ENCODE measurements at places on chromosomes 5 and 9. TPM values are rescaled to one million over a fixed set of nuclear protein-coding genes. Genes with fewer than 3 reads are reported as not detected.

DNA sequence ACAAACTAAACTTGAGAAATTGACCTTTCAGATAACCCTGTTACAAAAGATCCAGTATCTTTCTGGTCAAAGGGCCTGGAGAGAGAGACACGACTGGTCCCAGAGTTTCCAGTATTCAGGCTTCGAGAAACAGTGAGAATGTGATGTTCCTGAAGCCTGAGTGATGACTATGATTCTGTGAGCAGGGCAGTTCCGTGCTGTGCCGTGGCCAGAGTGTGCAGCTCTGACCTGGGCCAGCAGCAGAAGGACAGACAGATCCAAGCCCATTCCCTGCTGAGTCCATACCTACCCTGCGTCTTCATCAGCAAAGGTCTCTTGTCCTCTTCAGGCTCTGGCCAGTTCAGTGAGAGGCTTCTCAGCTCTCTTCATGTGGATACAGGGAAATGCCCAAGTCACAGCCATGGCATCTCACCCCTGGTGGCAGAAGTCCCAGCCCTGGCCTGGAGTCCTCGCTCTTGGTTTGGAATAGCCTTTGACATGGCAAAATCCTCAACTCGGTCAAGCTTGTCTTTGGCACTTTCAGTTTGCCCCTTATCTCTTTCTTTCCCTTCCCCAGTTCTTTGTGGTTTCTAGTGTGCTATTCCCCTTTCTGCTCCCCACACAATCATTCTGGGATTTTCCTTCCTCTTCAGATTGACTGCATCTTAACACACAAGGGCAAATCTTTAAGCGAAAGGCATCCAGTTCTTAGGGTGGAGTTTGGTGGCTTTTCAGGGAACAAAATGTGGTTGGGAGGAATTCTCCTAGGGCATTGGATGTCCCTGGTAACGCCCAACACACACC, 107.7 kb downstream of the LIFR start:
- H3K36me3 ChIP-seq: no peaks in the 10 kb centered on the region
- no peaks in the 10 kb centered on the region for H3K4me1 ChIP-seq
- H3K27me3 ChIP-seq: no peaks in the 10 kb centered on the region
- no peak for DNase-seq
- H3K4me3 ChIP-seq: no peak overlapping the region

- H3K27ac ChIP-seq: no peak overlapping the region
- H3K4me1 ChIP-seq: no peaks in the 10 kb centered on the region
- no peak for DNase-seq
Observed at GRCh38 chr5:94908889-94909480, 290.5 kb downstream of the SLF1 start.

- no peak for DNase-seq
- H3K27me3 ChIP-seq: no peaks in the 10 kb centered on the region
- no peak overlapping the region for H3K27ac ChIP-seq
- H3K4me1 ChIP-seq: no peaks in the 10 kb centered on the region
Observed at GRCh38 chr9:128169492-128169891, 9.4 kb downstream of the BBLN start.

DNA sequence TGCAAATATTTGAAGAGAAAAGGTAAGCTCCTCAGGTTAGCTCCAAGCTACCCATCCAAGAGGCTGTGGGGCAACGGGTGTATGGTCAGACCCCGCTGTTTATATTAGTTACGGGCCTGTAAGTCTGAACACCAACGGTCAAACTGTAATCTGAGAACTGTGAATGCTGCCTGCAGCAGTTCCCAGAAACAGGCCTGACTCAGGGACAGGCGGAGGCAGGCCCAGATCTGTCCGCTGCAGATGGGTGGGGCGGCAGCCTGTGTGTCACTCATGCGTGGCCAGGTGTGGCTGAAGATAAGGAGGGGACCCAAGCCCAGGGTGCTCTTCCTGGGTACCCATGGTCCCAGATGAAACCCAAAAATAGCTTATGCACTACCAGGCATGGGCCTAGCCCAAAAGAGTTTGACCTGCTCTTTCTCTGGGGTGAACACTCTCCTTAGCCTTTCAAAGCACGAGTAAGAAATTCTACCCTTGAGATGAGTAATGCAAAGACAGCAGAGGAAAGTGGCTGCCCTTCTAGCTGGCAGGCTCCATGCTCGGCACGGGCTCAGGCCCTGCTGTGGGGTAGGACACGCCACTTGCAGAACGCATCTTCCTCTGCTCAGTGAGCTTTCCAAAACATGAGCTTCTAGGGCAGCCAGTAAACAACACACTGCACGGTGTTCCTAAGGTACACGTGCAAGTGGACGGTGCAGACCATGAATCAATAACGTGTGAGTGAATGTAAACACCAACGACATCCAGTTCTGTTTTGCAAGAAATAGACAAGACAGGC, 9.1 kb downstream of the UBAC1 start:
- DNase-seq: peak; percentile 35
- H3K4me3 ChIP-seq: no peak overlapping the region
- no peak overlapping the region for H3K27ac ChIP-seq
- H3K36me3 ChIP-seq: peaks cover 54% of the 10 kb centered on the region

GRCh38 chr9:97788763-97789663, 64.0 kb upstream of the FOXE1 start:
- H3K4me1 ChIP-seq: no peaks in the 10 kb centered on the region
- no peaks in the 10 kb centered on the region for H3K36me3 ChIP-seq
- DNase-seq: peak; percentile 25
- no peaks in the 10 kb centered on the region for H3K27me3 ChIP-seq
- no peak overlapping the region for H3K27ac ChIP-seq

- no peaks in the 10 kb centered on the region for H3K27me3 ChIP-seq
- H3K36me3 ChIP-seq: no peaks in the 10 kb centered on the region
- no peak overlapping the region for H3K27ac ChIP-seq
- no peak for DNase-seq
Observed at GRCh38 chr9:93001031-93001430, 53.7 kb downstream of the FGD3 start.

DNA sequence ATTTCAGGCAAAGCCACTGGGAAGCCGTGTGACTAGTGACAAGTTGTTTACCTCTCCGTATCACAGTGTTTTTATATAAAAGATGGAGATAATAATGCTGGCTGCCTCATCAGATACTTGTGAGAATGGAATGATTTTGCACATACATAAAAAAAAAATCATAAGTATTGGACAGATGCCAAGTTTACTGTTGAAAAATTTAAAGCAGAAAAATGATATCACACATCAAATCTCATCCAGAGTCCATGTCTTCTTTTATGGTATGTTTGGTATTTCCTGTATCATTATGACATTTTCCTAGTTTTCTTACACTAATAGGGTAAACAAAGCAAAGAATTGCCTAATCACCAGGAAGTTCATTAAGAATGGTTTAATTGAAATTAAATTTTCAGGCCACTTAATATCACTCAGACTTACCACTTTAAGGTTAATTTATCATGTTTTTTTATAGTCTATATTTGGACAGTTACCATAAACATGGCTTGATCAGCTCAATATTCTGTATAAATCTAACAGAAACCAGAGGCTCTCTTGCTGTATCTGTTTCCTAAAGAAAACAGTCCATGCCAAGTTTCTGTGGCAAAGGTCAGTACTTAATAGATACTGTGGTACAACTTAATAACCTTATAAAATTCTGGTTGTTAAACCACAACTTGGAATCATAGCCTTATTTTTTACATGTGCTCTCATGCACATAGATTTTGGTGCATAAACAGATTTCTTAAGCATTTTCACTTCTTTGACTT, 656.5 kb upstream of the RIOK2 start:
- H3K4me3 ChIP-seq: no peak overlapping the region
- H3K4me1 ChIP-seq: peaks cover 11% of the 10 kb centered on the region
- no peak overlapping the region for H3K27ac ChIP-seq
- H3K36me3 ChIP-seq: no peaks in the 10 kb centered on the region
- peak; percentile 19 for DNase-seq

DNA sequence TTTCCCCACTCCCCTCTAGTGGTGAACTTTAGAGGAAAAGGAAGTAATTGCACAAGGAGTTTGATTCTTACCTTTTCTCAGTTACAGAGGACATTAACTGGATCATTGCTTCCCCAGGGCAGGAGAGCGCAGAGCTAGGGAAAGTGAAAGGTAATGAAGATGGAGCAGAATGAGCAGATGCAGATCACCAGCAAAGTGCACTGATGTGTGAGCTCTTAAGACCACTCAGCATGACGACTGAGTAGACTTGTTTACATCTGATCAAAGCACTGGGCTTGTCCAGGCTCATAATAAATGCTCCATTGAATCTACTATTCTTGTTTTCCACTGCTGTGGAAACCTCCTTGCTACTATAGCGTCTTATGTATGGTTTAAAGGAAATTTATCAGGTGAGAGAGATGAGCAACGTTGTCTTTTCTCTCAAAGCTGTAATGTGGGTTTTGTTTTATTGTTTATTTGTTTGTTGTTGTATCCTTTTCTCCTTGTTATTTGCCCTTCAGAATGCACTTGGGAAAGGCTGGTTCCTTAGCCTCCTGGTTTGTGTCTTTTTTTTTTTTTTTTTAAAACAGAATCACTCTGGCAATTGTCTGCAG, 25.3 kb downstream of the SLC22A5 start:
- peaks cover 18% of the 10 kb centered on the region for H3K36me3 ChIP-seq
- H3K4me3 ChIP-seq: no peak overlapping the region
- DNase-seq: no peak
- H3K4me1 ChIP-seq: peaks cover 14% of the 10 kb centered on the region
- H3K27me3 ChIP-seq: no peaks in the 10 kb centered on the region

- H3K4me3 ChIP-seq: no peak overlapping the region
- no peaks in the 10 kb centered on the region for H3K4me1 ChIP-seq
- no peak overlapping the region for H3K27ac ChIP-seq
- peak; percentile 69 for DNase-seq
Observed at GRCh38 chr5:90709323-90710155, 150.9 kb downstream of the ADGRV1 start.

DNA sequence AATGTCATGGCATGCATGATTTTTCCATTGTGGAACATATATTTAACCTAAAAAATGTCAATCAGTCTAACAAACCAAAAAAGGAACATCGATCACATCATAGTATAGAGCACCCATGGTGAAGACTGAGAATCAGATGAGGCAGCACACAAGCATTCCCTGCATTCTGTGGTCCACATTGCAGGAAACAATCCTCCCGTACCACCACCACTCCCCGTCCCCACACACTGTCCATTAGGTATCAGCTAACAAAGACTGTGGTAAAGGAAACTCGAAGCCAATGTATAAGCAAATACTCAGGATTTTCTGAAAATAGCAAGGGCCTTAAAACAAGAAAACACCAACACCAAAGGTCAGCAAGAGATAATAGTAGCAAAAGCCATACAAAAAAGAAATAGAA, 1104.4 kb upstream of the SEMA6A start:
- H3K4me1 ChIP-seq: no peaks in the 10 kb centered on the region
- H3K27ac ChIP-seq: no peak overlapping the region
- no peak for DNase-seq
- H3K27me3 ChIP-seq: no peaks in the 10 kb centered on the region

DNA sequence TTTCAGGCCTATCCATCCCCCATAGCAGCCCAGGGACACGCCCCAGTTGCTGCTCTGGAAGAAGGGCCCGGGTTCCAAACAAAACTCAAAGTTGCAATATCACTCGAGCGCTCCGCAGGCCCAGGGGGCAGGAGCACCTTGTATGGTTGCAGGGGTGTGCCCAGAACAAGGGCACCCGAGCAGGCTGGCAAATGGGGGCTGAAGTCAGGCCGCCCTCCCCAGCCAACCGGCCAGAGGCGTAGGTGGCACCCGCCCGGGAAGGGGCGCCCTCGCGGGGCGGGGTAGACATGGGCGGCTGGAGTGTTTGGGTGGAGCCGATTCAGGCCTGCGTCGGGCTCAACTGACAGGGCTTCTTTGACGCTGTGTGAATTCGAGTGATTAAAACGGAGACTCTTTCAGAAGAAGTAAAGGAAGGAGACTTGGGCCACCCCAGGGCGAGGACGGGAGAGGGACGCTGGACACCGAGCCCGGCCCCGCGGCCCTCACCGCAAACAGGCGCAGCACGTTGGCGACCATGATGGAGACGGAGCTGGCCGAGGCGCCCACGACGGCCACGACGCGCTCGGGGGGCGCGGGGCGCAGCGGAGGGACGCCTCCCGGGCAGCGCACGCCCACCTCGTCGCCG, 1.1 kb downstream of the GRM6 start:
- H3K4me1 ChIP-seq: no peaks in the 10 kb centered on the region
- H3K4me3 ChIP-seq: no peak overlapping the region
- DNase-seq: no peak

DNA sequence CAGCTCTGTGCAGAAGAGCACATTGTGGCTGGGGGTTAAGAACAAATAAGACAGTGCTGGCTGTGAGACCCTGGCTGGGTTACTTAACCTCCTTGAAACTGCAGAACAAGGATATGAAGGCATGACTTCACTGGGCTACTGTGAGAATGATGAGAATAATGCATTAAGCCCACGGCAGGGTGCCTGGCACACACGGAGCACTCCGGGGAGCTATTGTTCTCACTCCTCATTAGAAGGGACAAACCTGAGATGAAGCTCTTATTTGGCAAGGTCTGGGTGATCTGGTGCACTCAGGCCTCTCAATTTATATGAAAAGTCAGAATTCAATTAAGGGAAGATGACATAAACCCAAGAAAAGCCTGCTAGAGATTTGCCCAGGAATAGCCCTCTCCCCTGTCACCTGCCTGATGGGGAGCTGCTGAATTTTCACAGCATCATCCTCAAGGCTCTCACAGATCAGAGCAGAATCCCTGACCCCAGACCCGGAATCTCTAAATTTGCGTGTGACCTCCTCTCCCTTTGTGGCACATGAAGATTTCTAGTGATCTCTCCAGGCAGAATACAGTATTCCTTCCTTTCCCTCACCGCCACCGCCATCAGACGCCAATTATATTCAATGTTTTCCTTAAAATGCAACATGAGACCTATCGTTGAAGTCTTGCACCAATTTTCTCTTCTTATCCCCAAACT, 102.1 kb downstream of the COL23A1 start:
- no peak overlapping the region for H3K27ac ChIP-seq
- DNase-seq: no peak
- no peaks in the 10 kb centered on the region for H3K4me1 ChIP-seq

Gene CNTNAP3B
- total RNA-seq: 29.2 TPM

Gene PCDHGA3
- total RNA-seq: 6.7 TPM

Gene INSL4
- not detected for total RNA-seq

Measured in stomach (tissue), 19 donors.